DMS53 (cell line): ENCODE measurements at places on chromosomes 2 and 18.

DNA sequence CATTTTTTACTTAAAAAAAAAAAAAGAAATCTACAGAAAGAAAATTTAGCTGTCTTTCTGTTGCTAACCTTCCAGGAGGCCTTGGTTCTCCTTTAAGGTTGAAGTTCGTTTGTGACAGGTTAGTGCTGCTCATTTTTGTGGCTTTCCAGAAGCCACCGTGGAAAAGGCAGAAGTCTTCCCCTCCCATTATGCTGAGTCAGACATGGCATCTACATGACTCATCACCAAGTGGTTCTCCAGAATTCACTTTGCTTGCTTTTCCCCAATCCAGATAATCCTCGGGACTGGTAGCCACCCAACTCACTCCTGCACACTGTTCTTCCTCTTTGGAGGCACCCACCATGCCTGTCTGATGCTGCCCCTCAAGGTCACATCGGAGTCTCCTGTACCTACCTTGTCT, 228.7 kb downstream of the PIK3C3 start:
- peak; percentile 72 for DNase-seq

DNA sequence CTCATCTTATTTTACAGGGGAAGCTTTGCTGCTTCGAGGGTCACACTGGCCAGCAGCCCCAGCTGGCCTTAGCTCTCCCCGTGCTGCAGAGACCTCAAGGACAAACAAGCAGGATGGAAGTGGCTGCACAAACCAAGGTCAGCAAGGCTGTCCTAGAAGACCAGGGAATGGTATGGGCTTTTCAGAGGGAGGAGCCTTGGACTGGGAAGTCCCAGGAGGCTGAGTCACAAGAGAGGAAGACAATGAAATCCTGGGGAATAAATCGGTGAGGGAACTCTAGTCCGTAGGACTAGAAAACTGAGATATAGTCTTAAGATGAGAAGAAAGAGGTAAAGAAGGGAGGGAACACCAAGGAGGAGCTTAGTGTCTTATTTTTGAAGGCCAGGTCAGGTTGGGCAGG, 15.7 kb downstream of the CREG2 start:
- DNase-seq: no peak

DNA sequence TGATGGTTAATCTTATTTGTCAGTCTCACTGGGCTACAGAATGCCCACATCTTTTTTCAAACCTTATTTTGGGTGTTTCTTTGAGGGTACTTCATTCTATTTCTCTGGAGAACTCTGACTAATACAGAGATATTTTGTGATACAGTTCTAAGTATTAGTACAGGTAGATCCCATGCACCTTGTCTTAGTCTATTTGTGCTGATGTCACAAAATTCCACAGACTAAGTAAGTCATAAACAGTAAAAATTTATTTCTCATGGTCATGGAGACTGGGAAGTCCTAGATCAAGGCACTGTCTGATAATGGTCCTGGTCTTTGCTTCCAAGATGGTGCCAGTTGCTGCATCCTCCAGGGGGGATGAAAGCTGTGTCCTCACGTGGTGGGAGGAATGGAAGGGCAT, 68.6 kb upstream of the EPHA4 start:
- DNase-seq: no peak

- no peak for DNase-seq
Measured at GRCh38 chr2:216851486-216852090, 8.3 kb downstream of the TNP1 start.

- DNase-seq: peak; percentile 57
Measured at GRCh38 chr18:6333981-6334380, 80.7 kb downstream of the L3MBTL4 start.
